Hepatocyte (in vitro differentiated cells): ENCODE measurements at places on chromosomes 3 and 15.

DNA sequence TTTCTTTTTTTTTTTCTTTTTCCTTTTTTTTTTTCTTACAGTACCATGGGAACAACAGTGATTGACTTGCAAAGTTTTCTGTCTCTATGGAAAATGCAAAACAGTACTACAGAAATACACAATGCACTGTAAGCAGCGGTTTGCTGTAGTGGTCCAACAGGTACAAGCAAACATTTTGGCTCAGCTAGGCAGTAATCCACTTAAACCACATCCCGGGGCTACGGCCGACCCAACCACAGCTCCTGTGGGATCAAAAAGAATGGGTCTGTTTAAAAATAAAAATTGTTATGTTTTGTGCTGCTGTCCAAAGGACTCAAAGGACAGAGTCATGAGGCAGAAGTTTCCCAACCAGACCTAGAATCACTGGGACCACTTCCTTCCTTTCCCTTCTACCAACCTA is 667.1 kb upstream of the ADAMTS9 start:
- no peak for DNase-seq

DNA sequence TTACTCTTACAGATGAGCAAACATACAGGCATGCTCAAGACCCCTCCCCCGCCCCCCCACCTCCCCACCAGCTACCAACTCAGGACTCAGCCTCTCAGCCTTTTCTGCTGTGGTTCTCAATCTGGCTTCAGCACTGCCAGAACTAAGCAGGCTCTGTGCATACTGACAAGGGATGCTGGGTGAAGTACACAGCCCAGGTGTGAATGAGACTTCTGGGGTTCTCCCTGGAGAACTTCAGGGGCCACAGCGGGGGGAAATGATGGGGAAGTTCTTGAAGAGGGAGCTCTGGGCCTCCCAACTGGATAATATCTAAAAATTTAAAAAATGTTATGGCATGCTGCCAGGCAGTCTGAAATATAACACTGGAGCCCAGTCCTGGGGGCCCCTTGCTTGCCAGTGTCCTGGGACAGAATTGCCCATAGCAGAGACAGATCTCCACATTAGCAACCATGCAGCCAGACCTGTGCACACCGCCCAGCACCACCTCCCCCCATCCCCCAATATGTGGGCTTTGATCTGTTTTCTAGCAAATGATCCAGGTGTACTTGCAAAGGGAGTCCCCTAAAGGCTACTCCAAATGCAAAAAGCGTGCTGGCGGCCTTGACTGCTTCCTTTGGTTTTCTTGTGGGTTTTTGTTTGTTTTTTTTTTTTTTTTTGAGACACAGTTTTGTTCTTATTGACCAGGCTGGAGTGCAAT is 41.4 kb downstream of the PGPEP1L start:
- DNase-seq = no peak

GRCh38 chr3:178618197-178618596 is 82.0 kb downstream of the KCNMB2 start:
- DNase-seq = peak; percentile 37

GRCh38 chr3:187685948-187686347 is 15.8 kb upstream of the SST start:
- no peak for DNase-seq

DNA sequence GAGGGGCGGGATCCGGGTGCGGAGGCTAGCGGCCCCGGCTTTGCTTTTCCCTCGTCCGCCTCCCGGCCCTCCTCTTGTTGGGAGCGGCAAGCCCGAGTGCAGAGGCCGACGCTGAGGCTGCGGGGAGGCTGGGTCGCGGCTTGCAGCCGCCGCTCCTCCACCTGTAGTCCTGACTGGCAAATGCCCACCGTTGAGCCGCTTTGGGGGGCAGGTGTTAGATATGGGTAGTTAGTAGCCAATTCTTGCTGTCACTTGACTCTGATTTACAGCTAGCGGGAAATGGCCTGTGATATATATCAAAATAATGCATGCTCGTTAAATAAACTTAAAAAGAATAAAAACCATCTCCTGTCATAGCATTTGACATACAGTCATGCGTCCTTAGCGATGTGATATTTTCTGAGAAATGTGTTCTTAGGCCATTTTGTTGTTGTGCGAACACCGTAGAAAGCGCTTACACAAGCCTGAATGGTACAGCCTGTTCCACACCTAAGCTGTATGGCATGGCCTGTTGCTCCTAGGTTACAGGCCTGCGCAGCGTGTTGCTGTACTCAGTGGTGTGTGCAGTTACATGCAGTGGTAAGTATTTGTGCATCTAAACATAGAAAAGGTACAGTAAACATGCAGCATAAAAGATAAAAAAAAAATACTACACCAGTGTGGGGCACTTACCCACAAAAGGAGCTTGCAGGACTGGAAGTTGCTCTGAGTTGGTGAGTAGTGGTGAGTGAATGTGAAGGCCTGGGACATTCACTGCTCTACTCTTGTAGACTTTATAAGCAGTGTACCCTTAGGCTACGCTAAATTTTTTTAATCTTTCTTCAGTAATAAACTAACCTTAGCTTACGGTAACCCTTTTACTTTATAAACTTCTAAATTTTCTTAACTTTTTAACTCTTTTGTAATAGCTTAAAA is 873 bp downstream of the CAPN7 start:
- DNase-seq = peak; percentile 59

DNA sequence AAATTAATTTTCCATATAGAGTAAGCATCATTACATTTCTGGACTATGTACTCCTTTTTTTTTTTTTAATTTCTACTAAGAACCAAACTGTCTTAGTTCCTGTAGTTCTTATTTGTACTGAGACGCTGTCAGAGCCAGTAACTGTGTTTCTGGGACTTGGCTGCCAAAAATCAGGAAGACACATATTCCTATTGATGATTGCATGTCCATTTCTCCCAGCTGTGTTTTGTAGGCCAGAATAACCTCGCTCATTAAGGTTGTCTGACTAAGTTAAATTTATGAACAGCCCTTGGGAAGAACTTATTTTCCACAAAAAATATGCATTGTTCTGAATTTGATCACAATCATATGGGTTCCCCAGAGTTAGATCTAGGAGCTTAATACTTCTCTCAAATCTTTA is 29.5 kb downstream of the PLSCR5 start:
- DNase-seq = no peak

DNA sequence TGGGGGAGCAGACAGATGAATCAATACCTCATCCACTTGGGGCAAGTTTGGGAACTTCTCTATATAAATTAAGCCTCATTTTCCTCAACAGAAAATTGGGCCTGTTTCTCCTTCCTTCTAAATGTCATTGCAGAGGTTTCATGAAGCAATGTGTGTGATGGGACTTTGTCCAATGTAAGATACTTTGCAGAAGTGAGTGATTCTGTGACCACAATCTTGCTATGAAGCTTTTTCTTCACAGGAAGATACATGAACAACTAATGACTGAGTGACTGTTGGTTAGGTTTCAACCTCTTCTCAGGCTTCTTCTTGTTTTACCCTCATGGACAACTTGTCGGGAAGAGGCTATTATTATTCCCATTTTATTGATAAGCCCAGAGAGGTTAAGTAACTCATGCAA is 11.0 kb downstream of the TMEM45A start:
- no peak for DNase-seq

GRCh38 chr15:61558172-61559136 is 329.4 kb upstream of the RORA start:
- no peak for DNase-seq

DNA sequence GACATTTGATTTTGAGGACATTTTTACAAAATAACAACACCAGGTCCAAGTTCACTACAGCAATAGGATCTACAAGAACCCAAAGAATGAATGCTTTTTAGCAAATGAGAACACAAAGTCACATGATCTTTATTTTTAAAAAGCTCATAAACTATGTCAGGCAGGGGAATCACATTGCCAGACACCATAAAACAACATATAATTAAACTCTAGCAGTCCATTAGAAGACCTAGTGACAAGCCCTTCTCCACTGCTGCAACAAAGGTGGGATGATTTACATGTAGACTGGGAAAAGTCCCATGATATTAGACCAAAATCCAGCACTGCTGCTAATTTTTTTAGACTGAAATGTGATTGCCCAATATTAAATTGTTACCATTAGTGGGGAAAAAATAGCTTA is 92.6 kb downstream of the FHIT start:
- no peak for DNase-seq

DNA sequence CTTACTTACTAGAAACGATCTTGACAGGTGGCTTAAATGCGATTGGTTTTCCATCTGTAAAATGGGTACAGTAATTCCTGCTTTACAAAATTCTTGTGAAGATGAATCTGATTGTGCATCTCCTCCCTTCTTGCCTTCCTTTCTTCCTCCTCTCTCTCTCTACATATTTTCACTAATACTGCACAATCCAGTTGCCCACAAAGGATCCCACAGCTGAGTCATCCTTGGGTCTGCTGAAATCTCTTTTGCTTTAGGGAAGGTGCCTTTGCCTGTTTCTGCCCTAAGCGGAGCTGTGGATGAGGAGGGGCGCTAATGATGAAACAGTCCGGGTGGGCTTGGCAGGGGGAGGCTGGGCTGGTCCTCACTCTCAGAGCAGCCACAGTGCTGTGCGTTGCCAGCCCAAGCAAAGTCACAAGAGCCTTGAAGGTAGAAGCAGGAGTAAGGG is 46.1 kb downstream of the AMOTL2 start:
- DNase-seq = no peak

DNA sequence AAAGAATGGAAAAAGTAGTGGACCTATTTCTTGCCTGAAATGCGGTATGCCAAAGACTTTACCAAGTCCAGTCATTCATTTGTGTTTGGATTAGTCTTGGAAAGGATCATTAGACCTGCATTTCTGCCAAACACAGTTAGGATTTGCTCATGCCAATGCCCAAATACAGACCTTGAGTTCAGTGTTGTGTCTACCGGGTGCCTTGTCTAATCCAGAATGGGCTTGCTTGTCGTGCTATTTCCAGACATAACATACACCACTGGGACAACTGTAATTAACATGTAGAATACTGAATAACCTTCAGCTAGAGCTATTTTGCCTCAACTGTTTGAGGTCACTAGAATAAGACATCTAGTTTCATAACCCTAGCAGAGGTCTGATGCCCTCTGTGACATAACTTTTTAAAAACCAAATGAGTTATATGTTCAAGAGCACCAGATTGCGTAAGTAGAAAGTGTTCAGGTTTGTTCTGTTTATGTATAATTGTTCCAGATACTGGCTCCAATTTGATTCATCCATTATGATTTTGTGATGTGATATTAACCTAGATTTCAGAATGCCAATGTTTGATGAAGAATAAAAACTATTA is 145.3 kb upstream of the DPH6 start:
- no peak for DNase-seq

DNA sequence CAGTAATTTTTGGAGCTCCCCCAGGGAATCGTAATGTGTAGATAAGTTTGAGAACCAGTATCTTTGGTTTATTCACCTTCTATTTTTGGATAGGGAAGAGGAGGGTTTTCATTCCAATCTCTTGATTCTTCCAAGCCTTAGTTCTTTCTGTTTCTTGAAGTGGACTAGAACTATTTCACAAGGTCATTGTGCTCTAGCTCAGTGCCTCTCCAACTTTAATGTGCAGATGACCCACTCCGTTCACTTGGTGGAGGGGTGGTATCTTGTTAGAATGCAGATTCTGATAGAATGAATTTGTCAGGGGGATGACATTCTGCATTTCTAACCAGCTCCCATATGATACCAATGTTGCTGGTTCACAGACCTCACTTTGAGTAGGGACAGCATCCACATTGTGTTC is 35.5 kb downstream of the COLQ start:
- DNase-seq = no peak
